Heart left ventricle (tissue), 16 donors: ENCODE measurements at places on chromosomes 3 and 15.

DNA sequence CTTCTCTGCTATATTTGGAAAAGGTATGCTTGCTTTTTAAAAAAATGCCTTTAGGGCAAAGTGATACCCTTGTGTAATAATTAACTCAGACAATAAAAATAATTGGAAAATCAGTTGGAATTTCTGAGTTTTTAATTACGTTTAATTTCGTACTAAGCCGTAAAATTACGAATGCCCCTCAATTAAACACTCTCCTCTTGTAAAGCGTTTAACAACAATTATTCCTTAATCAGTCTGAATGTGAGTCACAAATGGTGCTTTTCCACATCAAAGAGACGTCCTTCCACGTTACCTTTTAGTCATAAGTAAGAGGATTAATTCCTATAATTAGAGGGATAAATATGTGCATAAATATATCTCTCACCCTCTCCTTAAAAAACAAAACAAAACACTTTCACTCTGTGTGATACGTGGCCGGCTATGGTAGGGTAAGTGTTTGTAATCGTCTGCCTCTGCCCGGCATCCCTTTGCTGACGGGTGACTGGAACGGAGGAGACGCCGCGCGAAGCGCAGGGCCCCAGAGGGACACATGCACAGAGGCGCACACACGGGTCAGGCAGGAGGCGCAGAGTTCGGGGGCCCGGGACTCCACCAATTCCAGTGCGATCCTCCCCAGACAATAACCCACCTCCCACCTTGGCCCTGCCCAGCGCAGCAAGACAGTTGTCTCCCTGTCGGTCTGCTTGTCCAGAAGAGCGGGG, 9.7 kb upstream of the MEIS2 start:
- DNase-seq = peak; percentile 77

DNA sequence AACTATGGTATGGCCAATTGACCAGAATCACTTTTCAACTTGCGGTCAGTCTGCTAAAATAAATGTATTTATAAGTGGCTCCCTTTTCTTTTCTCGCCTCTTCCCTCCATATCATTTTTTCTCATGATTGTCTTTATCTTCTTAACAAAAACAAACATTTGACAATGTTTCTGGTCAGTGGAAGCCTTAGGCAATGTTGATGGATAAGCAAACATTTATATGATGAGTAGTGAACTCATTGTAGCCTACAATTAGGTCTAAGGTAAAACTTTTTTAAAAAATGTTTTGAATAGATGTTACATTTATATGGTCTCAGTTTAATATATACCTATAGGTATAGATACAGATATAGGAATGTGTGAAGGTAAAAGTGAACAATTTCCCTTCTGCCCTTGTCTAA, 355.4 kb downstream of the MFSD1 start:
- DNase-seq = no peak

DNA sequence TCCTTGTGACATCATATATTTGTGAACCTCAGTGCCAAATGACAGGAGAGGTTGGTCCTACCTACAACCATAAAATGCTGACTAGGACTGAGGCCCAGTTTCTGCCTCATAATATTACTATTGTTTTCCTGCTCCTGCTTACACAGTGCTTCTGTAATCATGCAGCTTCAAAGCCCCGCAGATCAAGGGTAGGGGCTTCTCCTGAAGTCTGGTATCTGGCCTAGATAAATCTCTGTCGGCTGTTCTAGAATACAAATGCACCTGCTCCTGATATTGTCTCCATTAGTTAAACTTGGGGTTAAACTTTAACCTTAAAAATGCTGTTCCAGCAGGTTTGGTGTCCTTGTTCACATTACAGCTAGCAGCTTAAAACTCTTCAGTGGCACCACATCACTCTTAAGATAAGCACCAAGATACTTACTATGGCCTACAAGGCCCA, 552.4 kb downstream of the TUSC7 start:
- no peak for DNase-seq

- no peak for DNase-seq
Observed at GRCh38 chr3:188082031-188082430, 71.9 kb upstream of the LPP start.

DNA sequence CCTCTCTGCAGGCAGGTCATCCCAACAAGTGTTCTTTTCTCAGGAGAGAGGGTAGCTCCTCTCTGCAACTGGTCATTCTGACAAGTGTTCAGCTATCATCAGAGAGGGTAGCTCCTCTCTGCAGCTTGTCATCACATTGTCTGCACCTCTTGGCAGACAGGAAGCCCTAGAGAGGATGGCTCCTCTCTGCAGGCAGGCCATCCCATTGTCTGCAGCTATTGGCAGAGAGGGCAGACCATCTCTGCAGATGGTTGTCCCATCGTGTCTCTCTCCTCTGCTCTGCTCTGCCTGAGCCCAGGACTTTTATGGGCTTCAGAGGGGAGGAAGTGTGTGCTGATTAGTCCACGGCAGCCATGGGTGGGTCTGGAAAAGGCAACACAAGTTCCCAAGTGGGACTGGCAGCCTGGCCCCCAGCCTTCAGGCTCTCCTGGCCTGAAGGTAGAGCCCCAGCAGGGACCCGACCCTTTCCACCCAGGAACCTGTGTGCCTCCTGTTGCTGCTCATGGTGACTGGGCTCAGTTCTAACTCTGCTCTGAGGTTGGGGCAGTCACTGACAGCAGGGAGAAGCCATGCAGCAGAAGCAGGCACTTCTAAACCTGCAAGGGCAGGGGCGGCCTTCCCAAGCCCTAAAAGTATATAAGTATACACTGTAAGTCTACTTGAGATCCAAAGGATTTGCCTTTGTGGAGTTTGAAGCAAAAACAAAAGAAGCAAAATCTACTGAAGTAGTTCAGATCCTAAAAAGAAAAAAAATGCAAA, 637.9 kb downstream of the PLOD2 start:
- DNase-seq = no peak

- no peak for DNase-seq
Observed at GRCh38 chr3:124976383-124976782, 41.8 kb upstream of the MUC13 start.

DNA sequence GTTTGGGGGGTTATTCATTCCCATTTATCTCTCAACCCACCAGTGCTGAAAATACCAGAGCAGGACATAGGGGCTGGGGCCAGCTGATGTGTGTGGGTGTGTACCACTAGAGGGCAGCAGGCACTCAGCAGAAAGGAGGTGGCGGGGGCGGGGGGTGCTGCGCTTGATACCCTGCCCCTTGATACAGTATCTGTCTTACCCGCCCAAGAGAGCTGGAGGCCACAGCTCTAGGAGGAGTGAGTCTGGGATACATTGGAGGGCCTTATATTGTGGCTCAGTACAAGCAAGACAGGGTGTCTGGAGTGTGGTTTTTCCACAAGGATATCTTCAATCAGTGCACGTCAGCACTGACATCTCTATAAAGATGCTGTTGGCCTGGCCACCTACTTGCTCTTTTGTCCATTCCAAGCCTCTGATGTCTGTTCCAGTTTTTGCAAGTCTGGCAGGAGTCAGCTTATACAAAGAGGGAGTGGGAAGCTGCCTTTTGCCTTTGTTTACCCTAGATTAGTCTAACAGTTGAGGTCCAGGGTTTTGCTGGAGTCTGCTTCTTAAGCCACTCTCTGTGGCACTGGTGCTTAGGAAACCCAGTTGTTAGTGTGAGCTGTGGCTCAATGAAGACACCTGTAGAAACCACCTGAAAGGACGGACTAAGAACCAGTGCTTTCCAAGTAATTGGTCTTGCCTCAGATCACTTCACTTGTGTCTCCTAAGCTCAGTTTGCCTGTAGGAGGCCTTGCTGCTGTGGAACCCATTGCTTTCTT, 1.5 kb upstream of the RBM15B start:
- peak; percentile 48 for DNase-seq

- no peak for DNase-seq
Observed at GRCh38 chr15:70382762-70383458, 285.2 kb upstream of the TLE3 start.

- DNase-seq = no peak
Observed at GRCh38 chr15:69104050-69104750, 56.2 kb upstream of the GLCE start.

DNA sequence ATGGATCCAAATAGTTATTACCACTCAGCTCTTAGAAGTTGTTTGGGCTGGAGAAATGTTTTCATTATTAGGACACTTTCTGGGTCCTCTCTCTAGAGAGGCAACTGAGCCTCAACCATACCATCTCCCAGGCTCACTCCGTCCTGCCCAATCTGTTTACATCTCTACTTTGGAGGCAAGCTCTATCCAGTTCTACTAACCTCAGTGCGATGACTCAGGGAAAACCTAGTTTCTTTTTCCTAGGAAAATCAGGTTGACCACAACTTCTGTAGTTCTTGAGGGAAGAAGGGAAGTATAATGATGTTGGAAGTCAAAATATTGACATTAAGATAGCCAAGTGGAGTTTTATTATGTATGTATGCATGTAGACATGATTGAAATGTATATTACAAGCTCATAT, 40.4 kb downstream of the LPP start:
- no peak for DNase-seq

- no peak for DNase-seq
Observed at GRCh38 chr3:184455991-184456390, 76.1 kb downstream of the CHRD start.

DNA sequence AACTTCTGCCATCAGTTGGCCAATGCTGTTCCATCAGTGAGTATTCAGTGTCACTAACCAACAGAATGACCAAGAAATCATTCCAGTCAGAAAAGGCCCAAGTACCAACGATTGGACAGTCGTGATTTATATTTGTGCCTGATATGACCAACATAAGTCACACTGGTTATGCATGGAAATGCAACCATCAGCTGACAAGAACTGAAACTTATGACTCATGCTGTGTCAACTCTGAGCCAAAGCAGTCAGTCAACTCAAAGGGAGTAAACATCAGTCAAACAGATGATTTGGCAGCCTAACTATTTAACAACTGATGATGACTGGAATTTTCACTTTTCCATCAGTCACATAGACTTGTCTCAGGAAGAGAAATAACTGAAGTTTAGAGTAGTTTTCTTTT, 142.4 kb downstream of the ANXA2 start:
- no peak for DNase-seq

- no peak for DNase-seq
Observed at GRCh38 chr3:165783383-165783782, 53.8 kb downstream of the BCHE start.

- no peak for DNase-seq
Observed at GRCh38 chr15:72229076-72229946, 1.7 kb downstream of the PKM start.

- DNase-seq = peak; percentile 64
Observed at GRCh38 chr3:126352476-126353454, 4.4 kb downstream of the KLF15 start.

GRCh38 chr15:89429023-89429422, 67.4 kb downstream of the RHCG start:
- no peak for DNase-seq

- DNase-seq = no peak
Observed at GRCh38 chr3:70182166-70182565, 130.3 kb downstream of the MDFIC2 start.

- DNase-seq = no peak
Observed at GRCh38 chr3:149390772-149391212, 13.3 kb upstream of the TM4SF1 start.

DNA sequence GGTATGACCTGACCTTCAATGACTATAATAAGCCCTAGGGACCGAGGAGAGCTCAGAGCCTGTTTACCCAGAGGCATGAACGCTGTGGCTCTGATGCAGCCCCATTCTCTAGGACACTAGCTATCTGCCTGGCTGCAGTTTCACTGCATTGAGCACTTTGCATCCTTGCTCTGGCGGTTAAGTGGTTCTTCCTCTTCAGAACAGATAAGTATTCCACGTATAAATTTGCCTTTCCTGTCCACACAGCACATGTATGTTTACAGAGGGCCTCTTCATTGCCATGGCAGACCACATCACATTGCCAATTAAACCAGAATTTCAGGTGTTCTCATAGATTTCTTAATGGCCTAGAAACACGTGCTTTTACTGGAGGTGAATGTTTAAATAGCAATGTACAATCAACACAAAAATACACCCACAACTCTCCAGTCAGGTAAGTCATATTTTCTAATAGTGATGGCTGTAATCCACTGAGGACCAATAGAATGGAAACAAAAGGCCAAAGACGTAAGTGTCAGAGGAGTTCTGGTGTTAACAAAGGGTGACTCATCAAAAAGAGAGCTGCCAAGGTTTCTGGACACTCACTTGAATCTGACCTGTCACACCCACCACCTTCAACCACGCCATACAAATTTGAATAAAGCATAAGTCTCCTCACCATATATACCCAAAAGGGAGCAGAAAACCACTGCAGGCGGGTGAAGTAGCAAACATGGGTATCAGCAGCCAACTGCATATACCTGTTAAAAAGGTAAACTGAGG, 553.4 kb downstream of the OCA2 start:
- no peak for DNase-seq

DNA sequence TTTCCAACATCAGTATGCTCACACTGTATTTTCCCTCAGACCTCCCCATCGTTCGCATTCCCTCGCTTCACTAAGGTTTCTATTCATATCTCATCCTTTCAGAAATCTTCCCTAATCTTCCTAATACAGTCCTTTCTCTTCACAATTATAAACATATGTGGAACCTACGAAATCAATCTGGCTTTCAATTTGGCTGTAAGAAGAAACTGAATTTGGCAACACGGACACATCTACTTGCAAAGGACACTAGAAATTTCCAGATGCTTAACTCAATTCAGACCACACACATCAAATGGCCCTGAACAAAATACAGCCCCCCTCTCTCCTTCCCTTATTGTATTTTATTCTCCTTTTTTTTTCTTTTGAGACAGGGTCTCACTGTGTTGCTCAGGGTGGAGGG, 39.1 kb upstream of the TM4SF19 start:
- no peak for DNase-seq

DNA sequence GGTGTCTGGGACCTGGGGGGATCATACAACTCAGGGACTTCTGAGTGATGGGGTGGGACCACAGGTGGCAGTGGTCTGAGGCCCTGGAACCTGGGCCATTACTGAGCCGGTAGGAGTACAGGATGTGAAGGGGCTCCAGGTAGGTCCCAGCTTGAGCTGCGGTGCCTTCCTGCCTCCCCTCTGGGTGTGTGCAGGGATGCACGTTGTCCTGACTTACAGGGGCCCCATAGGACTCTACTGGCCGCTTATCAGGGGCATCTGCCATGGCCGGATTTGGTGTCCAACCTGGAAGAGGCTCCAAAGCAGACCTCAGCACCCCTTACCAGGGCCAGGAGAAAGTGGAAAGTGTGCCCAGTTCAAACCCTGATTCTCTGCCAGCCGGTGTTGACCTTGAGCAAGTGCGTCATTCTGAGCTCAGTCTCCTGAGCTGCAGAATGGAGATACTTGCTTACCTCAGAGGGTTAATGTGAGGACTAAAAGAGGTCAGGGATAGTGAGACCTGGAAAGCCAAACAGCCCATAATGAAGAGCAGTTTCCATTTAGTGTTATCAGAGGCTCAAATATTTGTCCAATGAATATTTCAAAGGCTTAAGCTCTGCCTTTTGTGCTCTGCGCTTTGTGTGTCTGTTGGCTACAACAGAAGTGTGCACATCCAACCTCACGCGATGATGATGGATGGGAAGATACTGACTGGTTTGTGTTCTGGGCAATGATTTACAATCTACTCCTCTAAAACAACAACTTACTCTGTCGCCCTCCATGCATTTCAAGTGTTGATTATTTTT, 35.4 kb upstream of the ESYT3 start:
- no peak for DNase-seq

- DNase-seq = no peak
Observed at GRCh38 chr3:111989061-111989678, 9.6 kb upstream of the TAGLN3 start.
